ENCODE measurements at places on chromosomes 2 and 18.

DNA sequence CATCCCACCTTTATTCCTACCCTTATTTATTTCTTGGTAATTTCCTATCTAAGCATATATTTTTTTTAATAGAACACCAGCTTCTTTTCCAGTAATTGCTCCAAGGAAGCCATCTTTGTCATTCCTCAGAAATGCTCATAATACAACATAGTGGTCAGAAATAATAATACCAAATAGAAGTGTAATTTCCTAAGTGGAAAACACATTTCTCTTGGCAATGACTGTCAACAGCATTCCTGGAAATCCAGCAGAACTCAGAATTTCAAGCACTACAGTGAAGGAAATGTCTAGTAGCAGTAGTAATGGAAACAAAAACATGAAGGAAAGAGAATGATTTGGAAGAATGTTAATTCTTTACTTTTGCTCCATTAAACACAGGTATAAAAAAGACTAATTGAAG lies 56.6 kb downstream of the GDF7 start:
- no peak for DNase-seq

- no peak for DNase-seq
Observed at GRCh38 chr2:157783245-157783644, 92.9 kb downstream of the ACVR1 start.

GRCh38 chr2:231716666-231717280 lies 8.4 kb downstream of the PTMA start:
- no peak for DNase-seq

DNA sequence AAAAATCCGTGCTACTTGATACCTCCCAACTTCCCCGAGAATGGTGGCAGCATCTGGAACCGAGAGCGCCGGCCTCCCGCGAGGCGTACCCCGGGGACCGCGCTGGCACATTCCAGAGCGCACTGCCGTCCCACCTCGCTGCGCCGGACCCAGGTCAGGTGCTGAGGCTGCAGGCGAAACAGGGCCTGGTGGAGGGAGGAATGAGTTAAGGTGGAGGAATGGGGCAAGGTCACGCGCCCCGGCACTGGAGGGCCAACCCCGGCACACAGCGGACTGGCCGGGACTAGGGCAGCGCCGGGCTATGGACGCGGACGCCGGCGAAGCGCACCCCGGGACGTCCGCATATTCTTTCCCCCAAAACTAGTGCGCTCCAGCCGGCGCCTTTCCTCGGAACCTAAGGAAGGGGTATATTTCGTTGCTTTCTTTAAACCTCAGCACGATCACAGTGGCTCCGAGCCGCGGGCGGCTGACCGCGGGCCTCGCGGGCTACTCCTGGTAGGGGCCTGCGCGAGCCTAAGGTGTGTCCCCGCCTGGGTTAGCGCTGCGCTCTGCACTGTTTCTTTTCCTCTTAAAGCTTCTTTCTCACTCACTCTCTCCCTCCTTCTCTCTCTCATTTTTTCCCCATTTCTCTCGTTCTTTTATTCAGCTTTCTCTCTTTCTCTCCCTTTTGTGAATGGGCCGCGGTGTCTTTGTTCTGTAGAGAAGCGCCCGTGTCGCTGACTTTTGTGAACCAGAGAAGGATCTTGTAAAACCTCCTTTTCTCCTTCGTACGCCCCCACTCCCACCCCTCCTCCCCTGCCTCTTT lies 2.1 kb upstream of the OTX1 start:
- DNase-seq = no peak

GRCh38 chr18:34911661-34912384 lies 129.4 kb upstream of the MAPRE2 start:
- DNase-seq = no peak

DNA sequence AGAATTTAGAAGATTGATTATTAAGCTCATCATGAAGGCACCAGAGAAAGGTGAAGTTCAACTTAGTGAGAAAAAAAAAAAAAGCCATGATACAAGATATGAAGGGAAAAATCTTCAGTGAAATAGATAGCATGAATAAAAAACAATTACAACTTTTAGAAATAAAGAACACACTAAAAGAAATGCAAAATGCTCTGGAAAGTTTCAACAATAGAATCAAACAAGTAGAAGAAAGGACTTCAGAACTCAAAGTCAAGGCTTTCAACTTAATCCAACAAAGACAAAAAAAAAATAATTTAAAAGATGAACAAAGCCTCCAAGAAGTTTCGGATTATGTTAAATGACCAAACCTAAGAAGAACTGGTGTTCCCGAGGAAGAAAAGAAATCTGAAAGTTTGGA lies 105.5 kb downstream of the GRB14 start:
- no peak for DNase-seq

DNA sequence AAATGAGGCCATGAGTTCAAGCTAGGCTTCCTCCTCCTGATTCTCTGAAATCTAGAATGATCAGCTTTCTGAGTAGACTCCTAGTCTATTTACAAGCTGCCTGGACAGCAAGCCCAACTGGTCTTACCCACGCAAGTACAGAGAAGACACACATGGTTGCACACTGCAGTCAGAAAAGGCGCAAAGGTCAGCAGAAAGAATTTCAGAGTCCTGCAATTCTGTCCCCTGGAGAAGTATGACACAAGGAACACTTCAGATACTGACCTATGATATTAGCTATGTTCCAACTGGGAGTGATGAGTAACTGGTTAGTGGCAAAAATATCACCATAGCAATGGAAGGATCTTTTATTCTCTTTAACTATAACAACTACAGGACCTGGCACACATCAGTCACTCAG lies 336.1 kb upstream of the PKDCC start:
- no peak for DNase-seq

- DNase-seq = no peak
Observed at GRCh38 chr2:161412346-161412745, 3.8 kb upstream of the TBR1 start.

GRCh38 chr18:35189510-35189909 lies 51.3 kb upstream of the ZNF397 start:
- DNase-seq = no peak

- no peak for DNase-seq
Observed at GRCh38 chr2:46683541-46683940, 204.2 kb downstream of the TMEM247 start.

DNA sequence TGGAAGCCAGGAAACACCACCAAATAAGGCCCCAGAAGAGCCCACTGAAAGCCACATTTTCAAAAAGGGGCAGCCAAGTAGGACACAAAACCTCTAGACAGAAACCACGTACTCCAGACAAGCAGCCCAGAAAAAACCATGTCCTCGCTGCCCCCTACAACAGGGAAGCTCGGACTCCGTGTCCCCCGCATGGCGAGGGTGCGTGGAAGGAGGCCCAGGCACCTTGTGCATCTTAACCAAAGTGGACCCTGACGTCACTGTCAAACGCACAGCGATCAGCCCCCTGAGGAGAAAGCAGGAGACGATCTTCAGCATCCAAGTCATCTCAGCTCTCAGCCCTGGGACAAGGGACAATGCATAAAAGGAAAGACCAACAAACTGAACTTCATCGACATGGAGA lies 168.4 kb downstream of the EIPR1 start:
- DNase-seq = no peak

DNA sequence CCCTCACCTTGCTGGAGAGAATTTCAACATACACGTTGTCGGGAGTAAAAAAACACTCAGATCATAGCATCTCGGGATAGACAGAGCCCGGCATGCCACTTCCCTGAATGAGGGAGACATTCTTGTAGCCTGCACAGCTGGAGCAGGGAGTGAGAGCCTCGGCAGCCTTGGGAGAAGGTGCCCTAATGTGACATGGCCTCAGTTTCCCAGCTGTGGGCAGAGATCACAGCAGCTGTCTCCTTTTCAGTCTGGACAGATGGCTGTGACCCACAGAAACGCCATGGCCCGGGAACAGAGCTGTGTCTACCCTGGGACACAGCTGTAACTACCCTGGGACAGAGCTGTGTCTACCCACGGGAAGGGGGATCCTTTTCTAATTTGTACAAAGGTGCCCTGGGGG lies 55.9 kb downstream of the HS1BP3 start:
- no peak for DNase-seq

GRCh38 chr2:70828115-70828514 lies 7.5 kb downstream of the CD207 start:
- no peak for DNase-seq

DNA sequence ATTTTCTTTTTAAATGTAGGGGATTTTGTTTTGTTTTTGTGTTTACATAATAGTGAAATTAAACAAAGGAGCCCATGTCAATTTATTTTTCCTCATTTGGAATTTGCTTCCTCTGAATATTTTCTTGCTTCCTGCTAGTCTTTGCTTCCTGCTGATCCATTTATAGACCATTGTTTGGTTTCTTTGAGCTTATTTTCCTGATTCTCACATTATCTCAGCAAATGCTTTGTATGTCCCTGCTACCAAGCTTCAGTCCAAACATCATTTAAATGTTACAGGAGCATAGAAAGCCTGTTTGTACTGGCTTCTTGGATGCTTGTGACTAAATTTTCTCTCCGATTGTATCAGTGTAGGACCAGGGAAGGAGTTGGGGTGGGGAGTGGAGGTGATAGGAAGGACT lies 127.3 kb upstream of the IL1R2 start:
- DNase-seq = no peak

- DNase-seq = no peak
Observed at GRCh38 chr2:4174796-4175195, 471.4 kb downstream of the DCDC2C start.

DNA sequence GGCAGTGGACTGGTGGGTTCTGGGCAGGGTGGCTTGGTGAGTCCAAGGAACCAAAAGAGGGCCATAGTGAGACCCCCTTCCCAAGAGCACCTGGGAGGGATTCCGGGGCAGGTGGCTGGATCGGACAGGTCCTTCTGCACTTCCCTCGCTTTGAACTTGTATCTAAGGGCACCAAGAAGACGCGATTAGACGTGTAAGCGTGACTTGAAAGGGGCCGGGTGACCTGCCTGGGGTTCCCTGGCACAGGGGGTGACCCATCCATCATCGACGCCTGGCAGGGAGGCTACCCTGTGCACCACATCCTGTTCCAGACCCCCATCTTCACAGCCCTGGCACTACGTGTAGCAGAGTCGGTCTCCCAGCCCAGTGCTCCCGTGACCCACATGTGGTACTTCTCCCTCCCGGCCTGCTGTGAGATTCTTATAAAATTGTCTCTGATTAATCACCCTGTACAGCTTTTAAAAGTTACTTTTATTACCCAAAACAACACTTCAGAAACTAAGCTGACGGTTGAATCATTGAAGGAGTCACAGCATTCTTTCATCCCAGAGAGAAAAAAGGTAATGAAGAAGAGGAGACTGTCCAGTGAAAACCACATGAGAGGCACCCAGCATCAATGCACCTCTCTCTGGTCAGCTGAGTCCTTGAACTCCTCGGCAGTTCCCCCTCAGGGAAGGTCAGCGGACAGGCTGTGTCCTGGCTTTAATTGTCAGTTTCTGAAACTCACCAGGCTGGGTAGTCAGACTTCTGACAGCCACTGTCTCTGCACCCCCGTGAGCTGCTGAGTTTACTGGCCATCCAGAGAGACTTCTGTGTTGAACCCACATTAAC lies 13.0 kb downstream of the SH3BP4 start:
- no peak for DNase-seq

DNA sequence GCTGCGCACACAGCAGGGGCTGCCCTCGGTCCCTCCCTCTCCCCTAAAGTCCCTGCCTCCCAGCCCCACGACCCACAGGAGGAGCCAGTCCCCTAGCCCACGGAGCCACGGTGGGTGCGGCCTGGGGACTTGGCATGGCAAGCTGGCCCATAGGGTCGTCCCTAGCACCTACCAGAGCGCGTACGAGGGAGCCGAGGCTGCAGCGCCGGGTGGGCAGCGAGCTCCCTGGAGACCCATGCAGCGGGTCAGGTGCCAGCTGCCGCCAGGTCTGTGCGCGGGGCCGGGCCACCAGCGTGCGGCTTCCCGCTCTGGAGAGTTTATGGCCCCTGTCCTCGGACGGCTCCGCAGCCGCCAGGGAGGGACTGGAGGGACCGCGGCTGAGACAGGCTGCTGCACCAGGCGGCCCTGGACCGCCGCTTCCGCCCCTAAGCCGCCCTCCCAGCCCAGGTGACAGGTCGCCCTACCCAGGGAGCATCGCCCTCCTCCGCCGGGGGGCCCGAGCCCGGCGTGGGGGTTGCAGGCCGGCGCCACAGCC lies 273.6 kb downstream of the CCDC74A start:
- no peak for DNase-seq

DNA sequence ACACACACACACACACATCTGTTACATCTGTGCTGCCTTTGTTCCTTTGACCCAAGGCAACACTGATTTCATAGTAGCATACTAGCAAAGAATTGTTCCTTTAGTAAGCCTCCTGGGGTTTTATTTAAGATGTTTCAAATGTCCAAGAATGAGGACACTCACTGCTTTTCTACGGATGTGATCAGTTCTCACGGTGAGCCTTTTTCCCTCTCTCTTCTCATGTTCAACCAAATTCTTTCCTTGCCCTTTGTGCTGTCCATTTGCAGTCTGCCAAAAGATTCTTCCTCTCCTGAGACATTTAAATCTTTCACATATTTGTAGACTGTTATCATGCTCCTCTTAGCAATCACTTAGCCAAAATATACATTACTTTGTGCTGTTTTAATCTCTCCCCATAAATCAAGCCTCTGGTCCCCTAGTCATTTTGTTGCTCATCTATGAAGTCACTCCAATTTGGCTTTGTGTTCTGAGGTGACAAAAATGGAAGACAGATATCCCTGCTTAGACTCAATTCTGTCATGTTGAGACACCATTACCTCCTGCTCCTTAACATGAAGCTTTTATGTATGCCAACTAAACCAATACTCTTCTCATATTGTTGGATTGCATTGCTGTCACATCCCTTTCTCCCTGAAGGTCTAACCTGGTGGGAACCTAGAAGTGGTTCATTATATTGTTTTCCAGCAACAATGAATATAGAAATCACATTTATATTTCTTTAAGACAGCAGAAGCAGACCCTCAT lies 1605.3 kb upstream of the ACVR2A start:
- DNase-seq = no peak

- no peak for DNase-seq
Observed at GRCh38 chr2:124395961-124396360, 370.9 kb downstream of the CNTNAP5 start.

- no peak for DNase-seq
Observed at GRCh38 chr2:192126426-192126825, 68.3 kb downstream of the TMEFF2 start.

GRCh38 chr2:223042704-223043118 lies 9.3 kb upstream of the KCNE4 start:
- no peak for DNase-seq

Measured in HuH-7.5 (cell line).